GM12878 (cell line): ENCODE measurements at places on chromosomes 5 and 9. TPM values are rescaled to one million over a fixed set of nuclear protein-coding genes. Genes with fewer than 3 reads are reported as not detected.

- H3K4me1 ChIP-seq = no peaks in the 10 kb centered on the region
- no peaks in the 10 kb centered on the region for H3K36me3 ChIP-seq
- no peaks in the 10 kb centered on the region for H3K27me3 ChIP-seq
- H3K4me3 ChIP-seq = no peak overlapping the region
- DNase-seq = no peak
Observed at GRCh38 chr9:108049671-108050494, 560.3 kb upstream of the KLF4 start.

HAVCR2 gene
- 4.3 and 5.5 TPM in 2 replicates for polyA plus RNA-seq

DNA sequence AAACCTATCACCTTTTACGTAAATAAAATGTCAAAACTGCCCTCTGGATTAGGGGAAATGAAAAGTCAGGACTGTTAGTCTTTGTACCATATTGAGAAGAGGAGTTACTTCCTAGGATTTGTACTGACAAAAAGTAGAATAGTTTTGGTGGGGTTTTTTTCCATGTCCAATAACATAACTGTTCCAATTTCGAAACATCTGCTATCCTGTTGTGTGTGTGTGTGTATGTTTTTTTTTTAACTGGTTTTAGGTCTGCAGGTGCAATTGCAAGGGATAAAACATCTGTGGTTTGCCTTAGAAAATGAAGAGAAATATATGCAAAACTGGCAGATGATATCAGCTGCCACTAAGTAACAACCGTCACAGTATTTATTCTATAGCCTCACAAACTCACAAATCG, 506.8 kb downstream of the NFIB start:
- no peaks in the 10 kb centered on the region for H3K36me3 ChIP-seq
- H3K4me3 ChIP-seq = no peak overlapping the region
- H3K4me1 ChIP-seq = no peaks in the 10 kb centered on the region

DNA sequence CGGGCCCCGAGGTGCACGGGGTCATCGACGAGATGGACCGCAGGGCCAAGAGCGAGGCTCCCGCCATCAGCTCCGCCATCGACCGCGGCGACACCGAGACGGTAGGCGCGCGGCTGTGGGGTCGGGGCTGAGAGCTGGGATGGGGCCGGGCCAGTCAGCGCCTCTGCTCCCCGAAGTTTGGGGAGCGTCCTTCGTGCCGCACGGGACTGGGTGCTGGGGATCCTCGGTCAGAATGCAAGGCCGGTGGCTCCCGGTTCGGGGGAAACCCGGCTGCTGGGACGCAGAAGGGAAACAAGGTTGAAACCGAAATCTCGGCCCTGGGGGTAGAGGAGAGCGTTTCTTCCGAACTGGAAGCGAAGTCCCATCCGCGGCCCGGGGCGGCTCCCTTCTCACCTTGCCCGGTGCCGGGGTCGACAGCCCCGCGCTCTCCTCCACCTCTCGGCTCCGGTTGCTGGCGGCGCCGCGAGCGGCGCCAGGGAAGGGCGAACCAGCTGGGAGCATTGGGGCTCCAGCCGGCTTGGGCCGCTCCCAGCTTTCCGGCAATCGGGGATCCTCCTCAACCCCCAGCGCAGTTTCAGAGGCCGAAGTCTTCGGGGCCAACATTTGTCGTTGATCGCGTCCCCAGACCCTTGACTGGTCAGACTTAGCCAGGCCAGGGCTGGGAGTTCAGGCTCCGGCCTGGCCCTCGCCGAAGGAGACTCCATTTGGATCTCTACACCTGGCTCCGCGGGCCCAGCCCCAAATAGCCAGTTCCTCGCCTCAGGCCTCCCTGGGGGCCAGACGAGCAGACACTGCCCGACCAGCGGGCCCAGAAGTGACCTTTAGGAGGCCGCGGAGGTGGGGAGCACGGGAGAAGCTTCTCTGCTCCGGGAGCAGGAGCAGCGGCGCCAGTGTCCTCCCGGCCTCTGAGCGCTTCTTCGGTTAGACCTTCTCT, 1.1 kb downstream of the LHX2 start:
- peak overlapping the region; percentile 51 for H3K4me3 ChIP-seq
- peaks cover 1% of the 10 kb centered on the region; the same call in 1 of the 2 replicates for H3K36me3 ChIP-seq
- no peaks in the 10 kb centered on the region; the same call in 1 of the 2 replicates for H3K27me3 ChIP-seq
- peaks cover 18% of the 10 kb centered on the region for H3K4me1 ChIP-seq
- no peak for DNase-seq
- H3K27ac ChIP-seq = no peak overlapping the region

DNA sequence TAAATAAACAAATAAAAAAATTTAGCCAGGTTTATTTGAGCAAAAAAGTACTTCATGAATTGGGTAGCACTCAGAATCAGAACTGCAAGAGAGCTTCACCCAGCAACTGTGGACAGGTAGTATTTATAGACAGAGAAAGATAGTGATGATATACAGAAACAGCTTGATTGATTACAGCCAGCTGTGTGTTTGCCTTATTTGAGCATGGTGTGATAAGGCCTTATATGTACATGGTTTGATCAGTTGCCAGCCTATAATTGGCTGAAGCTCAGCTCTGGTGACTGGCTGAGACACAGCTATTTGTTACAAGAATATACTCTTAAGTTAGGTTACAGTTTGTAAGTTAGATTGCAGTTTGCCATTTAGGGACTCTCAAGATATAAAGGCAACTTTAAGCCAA, 34.3 kb upstream of the ARL15 start:
- no peaks in the 10 kb centered on the region for H3K27me3 ChIP-seq
- H3K27ac ChIP-seq = no peak overlapping the region
- no peak overlapping the region for H3K4me3 ChIP-seq

GRCh38 chr9:72675586-72675985, 154.2 kb downstream of the TMC1 start:
- no peaks in the 10 kb centered on the region for H3K36me3 ChIP-seq
- no peaks in the 10 kb centered on the region for H3K4me1 ChIP-seq
- no peak overlapping the region for H3K27ac ChIP-seq

DNA sequence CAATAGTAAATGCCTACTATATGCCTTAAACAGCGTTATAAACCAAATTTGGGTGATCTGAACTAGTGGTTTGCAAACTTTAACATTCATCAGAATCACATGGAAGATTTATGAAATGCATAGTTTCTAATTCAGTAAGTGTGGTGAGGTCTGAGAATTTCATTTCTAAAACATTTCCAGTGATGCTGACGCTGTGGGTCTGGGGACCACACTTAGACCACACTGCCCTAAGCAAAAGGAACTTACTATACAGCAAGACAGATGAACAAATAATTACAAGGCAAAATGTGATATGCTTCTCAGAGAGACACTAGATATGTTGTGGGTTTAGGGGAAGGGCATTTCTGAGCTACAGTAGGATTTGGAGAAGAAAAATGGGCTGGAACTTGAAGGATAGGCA, 72.6 kb downstream of the OXCT1 start:
- no peak for DNase-seq
- no peak overlapping the region for H3K27ac ChIP-seq
- H3K27me3 ChIP-seq = no peaks in the 10 kb centered on the region
- H3K4me1 ChIP-seq = no peaks in the 10 kb centered on the region
- no peak overlapping the region for H3K4me3 ChIP-seq

DNA sequence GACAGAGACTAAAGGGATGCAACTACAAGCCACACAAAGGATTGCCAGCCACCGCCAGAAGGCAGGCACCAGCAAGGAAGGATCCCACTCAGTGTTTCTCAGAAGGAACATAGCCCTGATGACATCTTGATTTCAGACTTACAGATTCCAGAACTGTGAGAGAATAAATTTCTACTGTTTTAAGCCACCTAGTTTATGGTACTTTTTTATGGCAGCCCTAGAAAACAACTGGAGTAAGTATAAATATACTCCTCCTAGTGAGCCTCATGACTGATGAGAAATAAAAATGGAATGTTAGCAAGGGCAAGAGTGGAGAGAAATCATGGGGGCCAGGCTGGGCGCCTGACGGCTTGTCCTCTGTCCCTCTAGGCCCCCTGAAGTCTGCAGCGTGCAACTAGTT, 307.3 kb downstream of the PIK3R1 start:
- DNase-seq = no peak
- H3K4me3 ChIP-seq = no peak overlapping the region
- no peak overlapping the region for H3K27ac ChIP-seq
- no peaks in the 10 kb centered on the region for H3K4me1 ChIP-seq

FAM221B gene
- 0.12 TPM in 1 of 2 replicates, not detected in the other for polyA plus RNA-seq

- H3K27ac ChIP-seq = no peak overlapping the region
- no peaks in the 10 kb centered on the region for H3K36me3 ChIP-seq
- peaks cover 14% of the 10 kb centered on the region for H3K27me3 ChIP-seq
- H3K4me1 ChIP-seq = no peaks in the 10 kb centered on the region
Observed at GRCh38 chr5:147450606-147451005, 59.3 kb downstream of the DPYSL3 start.

DMRT3 gene
- polyA plus RNA-seq = not detected in 2 replicates

DNA sequence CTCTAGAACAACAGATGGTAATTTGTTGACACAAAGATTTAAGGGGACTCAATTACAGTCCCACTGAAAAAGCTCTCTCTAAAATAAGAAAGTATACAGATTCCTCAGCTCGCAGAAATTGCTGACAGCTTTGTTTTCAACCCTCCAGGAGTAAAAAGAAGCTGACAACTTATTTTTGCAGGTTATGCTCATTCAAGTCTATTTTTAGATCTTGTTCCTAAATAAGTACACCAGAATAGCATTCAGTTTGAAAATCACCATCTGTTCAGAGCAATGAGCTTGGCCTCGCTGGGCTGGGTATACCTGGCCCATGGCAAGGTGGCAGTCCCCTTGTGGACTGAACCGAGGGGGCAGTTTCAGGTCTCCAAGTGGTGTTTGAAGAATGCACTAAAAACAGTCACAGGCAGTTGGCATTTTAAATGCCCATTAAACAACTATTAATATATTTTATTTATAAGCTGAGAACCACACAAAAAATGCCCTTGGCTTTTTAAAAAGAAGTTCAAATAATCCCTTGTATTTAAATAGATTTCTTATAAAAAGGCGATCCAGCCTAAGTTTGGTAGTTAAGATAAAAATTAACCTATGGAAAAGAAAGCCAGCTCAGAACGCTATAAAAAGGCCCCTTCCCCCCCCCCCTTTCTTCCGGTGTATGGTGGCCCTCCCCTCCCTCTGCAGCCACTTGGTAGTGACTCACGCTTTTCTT, 169.2 kb downstream of the AUH start:
- H3K27me3 ChIP-seq = no peaks in the 10 kb centered on the region
- no peak overlapping the region for H3K27ac ChIP-seq
- H3K36me3 ChIP-seq = no peaks in the 10 kb centered on the region
- H3K4me3 ChIP-seq = peak overlapping the region; percentile 65; the same call in 1 of the 2 replicates
- DNase-seq = no peak

GRCh38 chr5:143244000-143244736, 159.3 kb downstream of the NR3C1 start:
- no peak overlapping the region for H3K27ac ChIP-seq
- no peak overlapping the region for H3K4me3 ChIP-seq
- H3K36me3 ChIP-seq = no peaks in the 10 kb centered on the region
- no peaks in the 10 kb centered on the region for H3K4me1 ChIP-seq
- H3K27me3 ChIP-seq = no peaks in the 10 kb centered on the region

QRFP gene
- not detected in 2 replicates for polyA plus RNA-seq

GRCh38 chr5:124696898-124697297, 49.5 kb downstream of the ZNF608 start:
- H3K4me1 ChIP-seq = peaks cover 7% of the 10 kb centered on the region
- H3K4me3 ChIP-seq = no peak overlapping the region
- DNase-seq = no peak
- no peaks in the 10 kb centered on the region for H3K36me3 ChIP-seq

- H3K4me1 ChIP-seq = no peaks in the 10 kb centered on the region; the same call in 1 of the 2 replicates
- no peaks in the 10 kb centered on the region for H3K27me3 ChIP-seq
Observed at GRCh38 chr9:124370896-124371582, 44.2 kb downstream of the PSMB7 start.

DNA sequence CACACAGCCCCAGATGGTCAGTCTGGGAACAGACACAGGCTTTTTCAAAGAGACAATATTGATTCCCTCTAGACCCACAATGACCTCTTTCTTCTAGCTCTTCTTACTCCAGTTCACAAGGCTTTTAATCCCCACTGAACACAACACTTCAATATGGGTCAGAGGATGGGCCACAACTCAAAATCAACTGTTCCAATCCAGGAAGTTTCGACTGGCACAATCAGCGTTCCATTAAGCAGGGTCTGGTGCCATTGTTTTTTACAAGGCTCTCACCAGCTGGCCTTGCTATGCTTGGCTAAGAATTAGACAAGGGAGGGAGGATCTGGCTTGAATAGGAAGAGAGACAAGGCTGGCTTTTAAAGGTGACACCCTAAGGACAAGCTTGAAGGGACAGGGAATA, 199.4 kb upstream of the SLC24A2 start:
- no peaks in the 10 kb centered on the region for H3K27me3 ChIP-seq
- H3K4me1 ChIP-seq = no peaks in the 10 kb centered on the region
- H3K27ac ChIP-seq = no peak overlapping the region
- no peak overlapping the region for H3K4me3 ChIP-seq
- DNase-seq = no peak
- H3K36me3 ChIP-seq = no peaks in the 10 kb centered on the region

- no peak overlapping the region for H3K27ac ChIP-seq
- H3K27me3 ChIP-seq = no peaks in the 10 kb centered on the region
- H3K4me3 ChIP-seq = no peak overlapping the region
- no peaks in the 10 kb centered on the region for H3K36me3 ChIP-seq
Observed at GRCh38 chr5:93831449-93831848, 90.0 kb upstream of the POU5F2 start.

DNA sequence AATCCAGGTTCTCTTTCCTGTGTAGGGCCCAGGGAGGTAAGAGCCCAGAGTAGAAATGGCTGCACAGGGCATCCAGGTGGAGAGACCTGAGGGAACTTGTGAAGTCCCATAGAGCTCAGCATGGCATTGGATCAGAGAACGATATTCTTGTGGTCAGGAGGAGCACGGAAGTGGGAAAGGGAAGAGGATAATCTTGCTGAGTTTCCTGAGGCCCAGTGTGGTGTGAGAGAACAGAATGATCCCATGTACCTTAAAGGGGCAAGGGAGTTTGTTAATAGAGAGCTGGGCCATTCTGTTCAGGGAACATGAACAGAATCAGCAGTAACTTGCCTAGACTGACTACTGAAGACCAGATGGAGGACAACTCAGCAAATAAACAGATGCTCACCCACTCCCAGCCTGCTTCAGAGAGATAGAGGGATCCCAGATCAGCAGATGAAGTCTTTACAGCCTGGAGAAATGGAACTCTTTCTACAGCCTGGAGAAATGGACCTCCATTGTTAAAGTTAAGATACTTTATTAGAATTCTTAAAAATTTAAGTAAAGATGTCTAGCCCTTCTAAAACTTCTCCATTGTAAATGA, 119.7 kb upstream of the ELL2 start:
- H3K27ac ChIP-seq = no peak overlapping the region
- no peaks in the 10 kb centered on the region for H3K36me3 ChIP-seq
- no peaks in the 10 kb centered on the region for H3K4me1 ChIP-seq

GRCh38 chr9:5493679-5494511, 16.4 kb upstream of the PDCD1LG2 start:
- DNase-seq = peak; percentile 96
- peak overlapping the region; percentile 30; the same call in 1 of the 2 replicates for H3K4me3 ChIP-seq
- peak overlapping the region; percentile 92 for H3K27ac ChIP-seq
- H3K36me3 ChIP-seq = no peaks in the 10 kb centered on the region
